ENCODE measurements at places on chromosomes 3 and 15. TPM values are rescaled to one million over a fixed set of nuclear protein-coding genes. Genes with fewer than 3 reads are reported as not detected.

- no peak for DNase-seq
Observed at GRCh38 chr3:121980450-121980796, 41.6 kb downstream of the ILDR1 start.

DNA sequence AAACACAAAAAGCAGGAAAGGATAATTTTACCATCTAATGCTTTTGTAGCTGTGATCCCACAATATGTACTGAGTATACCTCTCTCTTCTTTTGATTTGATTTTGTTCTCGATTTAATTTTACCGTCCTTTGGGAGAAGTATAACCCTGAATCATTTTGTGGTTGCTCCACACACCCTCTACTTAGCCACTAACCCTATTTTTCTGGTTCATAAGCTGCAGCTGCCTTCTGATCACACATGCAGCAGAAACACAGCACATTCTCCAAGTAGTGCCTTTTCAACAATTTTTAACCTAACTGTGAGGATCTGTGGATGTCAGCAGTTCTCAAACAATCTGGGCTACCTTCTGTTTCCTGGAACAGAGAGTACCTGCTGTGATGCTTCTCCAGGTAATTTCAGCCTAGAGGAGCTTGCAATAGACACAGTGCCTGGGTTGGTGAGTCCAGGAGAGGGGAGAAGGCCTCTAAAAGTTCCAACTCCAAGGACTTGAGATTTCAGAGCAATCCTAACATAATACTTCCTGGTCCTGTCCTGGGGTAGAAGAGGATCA, 40.3 kb downstream of the HGD start:
- no peak for DNase-seq

GRCh38 chr15:81002009-81002330, 1.2 kb downstream of the TLNRD1 start:
- DNase-seq, result no peak

GRCh38 chr3:49397470-49397869, 14.3 kb downstream of the RHOA start:
- no peak for DNase-seq

DNA sequence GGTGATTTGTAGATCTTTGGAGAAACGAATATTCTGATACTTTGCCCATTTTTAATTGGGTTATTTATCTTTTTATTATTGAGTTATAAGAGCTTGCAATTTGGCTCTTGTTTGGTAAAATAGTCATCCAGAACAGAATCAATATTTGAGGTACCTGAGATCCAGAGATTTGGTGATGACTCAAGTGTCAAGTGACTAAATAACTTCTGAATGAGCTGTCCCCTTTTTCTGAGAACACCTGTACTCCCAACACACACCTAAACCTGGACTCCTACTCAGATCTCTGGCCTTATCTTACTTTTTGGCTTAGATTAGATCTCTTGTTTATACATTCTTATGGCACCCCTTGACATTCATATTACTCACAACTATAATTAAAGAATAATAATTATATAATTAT, 3.1 kb upstream of the TRA2B start:
- no peak for DNase-seq

DNA sequence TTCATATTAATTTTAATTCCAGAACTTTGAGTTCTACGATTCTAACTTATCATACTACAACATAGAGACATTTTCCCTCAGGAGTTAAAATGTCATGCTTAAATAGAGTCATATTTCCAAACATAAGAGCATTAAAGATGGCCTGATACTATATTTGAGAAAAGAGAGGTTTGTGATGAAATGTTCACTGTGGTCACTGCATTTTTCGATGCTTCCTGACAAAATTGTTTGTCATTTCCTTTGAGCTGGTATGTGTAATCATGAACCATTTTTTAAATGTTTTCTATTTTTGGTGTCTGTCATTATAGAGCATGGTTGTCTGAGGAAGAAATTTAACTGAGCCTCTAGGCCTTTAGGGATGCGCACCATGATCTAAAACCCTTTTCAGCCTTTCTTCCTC, 721.4 kb upstream of the NR2F2 start:
- no peak for DNase-seq

DNA sequence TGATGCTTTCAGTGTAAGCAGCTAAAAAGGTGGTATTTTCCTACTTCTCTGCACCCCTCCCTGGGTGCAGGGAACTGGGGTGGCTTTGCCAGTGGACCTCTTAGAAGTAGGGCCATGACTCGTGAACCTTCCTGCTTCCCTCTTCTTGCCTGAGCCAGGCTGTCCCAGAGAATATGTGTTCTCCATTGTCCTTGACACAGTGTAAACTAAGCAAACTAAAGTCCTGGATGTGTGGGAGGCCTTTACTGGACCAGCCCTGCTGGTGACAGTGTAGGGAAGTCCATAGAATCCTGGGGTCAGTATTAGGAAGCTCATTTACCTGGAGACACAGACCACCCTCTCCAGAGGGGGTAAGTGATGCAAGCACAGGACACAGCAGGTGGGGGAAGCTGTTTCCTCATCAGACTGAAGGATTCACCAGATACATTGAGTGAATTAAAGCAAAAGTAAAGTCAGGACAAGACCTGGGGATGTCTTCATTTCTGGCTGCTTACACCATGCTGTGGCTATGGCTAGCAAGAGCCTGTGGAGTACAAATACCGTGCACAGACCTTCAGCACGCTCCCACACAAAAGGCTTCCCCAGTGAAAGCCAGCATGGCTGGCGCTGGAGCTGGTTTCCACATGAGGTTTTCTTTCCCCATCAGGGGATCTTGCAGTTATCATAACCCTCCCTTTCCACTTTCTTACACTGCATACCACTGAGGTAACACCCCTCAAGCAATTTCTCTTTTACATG, 64.8 kb upstream of the LPP start:
- DNase-seq, result no peak

MNS1 gene
- total RNA-seq, result not detected

TWF2 gene
- total RNA-seq, result 69.3 TPM

HIGD2B gene
- total RNA-seq, result not detected

FBXO40 gene
- not detected for total RNA-seq

ADGRG7 gene
- not detected for total RNA-seq

Measured in adrenal gland (tissue), 19 donors.